Activated CD4-positive, alpha-beta T cell treated with anti-CD3 and anti-CD28 coated beads, Interleukin-2, amount 50 U/mL, for 24 hours (primary cell): ENCODE measurements at places on chromosomes 13 and 19.

GRCh38 chr13:30294004-30294403 is 13.3 kb downstream of the KATNAL1 start:
- no peak for DNase-seq

GRCh38 chr19:35205733-35206323 is 22.7 kb downstream of the FAM187B start:
- no peak for DNase-seq

DNA sequence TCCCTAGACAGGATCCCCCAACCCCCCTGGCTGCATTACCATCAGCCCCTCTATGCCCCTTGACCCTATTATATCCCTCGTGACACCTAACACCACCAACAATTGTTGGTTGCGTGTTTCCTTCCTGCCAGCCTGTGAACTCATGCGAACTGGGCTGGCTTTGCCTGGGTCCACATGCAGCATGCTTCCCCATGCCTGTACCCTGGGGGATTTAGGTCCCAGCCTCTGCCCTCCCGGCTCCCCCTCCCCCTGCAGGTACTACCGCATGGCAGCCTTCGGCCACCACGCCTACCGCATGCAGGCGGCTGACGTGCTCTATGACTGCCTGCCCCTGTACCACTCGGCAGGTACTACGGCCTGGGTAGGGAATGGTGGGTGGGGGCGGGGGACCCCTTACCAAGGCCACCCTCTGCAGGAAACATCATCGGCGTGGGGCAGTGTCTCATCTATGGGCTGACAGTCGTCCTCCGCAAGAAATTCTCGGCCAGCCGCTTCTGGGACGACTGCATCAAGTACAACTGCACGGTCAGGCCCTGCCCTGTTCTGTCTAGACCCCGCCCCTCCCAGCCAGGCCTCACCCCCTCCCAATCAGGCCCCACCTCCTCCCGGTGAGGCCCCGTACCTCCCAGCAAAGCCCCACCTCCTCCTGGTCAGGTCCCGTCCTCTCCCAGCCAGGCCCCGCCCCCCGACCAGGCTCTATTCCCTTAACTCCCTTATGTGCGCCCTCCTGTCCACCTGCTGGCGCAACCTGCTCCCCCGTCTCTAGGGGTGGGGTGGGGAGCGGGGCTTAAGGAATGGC is 18.5 kb downstream of the SLC27A1 start:
- peak; percentile 42 for DNase-seq

GRCh38 chr13:44649834-44650233 is 73.7 kb upstream of the TSC22D1 start:
- DNase-seq = no peak

- no peak for DNase-seq
Measured at GRCh38 chr13:33727297-33728083, 90.5 kb upstream of the RFC3 start.

GRCh38 chr19:341386-342127 is 3.0 kb downstream of the MIER2 start:
- no peak for DNase-seq

GRCh38 chr19:32828643-32829344 is 40.8 kb downstream of the SLC7A9 start:
- DNase-seq = no peak

- DNase-seq = no peak
Measured at GRCh38 chr13:27570906-27571305, 49.4 kb downstream of the LNX2 start.

GRCh38 chr13:99749271-99750019 is 222.1 kb downstream of the ZIC5 start:
- DNase-seq = no peak

GRCh38 chr13:98207416-98207815 is 30.3 kb upstream of the RNF113B start:
- DNase-seq = no peak

GRCh38 chr13:49739498-49740187 is 48.4 kb upstream of the EBPL start:
- DNase-seq = no peak

DNA sequence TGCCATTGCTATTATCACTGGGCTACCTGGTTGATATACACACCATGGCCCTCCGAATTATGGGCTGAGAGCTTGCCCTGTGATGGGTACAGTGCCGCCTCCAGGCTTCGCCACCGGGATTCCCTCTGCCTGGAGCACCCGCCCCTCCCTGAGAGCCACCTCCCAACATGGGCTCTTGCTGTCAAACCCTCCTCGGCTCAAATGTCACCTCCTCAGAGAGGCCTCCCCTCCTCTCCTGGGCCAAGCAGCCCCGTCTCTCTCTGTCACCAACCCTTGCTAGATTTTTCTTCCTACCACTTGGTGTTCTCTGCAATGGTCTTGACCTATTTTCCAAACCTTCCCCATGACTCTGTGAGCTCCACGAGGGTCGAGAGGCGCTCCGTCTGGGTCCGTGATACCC is 12.2 kb upstream of the TLE2 start:
- no peak for DNase-seq

GRCh38 chr13:99085808-99086266 is 108.0 kb upstream of the DOCK9 start:
- no peak for DNase-seq

- no peak for DNase-seq
Measured at GRCh38 chr19:14473978-14474578, 1.1 kb downstream of the PTGER1 start.

- DNase-seq = no peak
Measured at GRCh38 chr19:49447485-49448431, 3.9 kb downstream of the PIH1D1 start.

DNA sequence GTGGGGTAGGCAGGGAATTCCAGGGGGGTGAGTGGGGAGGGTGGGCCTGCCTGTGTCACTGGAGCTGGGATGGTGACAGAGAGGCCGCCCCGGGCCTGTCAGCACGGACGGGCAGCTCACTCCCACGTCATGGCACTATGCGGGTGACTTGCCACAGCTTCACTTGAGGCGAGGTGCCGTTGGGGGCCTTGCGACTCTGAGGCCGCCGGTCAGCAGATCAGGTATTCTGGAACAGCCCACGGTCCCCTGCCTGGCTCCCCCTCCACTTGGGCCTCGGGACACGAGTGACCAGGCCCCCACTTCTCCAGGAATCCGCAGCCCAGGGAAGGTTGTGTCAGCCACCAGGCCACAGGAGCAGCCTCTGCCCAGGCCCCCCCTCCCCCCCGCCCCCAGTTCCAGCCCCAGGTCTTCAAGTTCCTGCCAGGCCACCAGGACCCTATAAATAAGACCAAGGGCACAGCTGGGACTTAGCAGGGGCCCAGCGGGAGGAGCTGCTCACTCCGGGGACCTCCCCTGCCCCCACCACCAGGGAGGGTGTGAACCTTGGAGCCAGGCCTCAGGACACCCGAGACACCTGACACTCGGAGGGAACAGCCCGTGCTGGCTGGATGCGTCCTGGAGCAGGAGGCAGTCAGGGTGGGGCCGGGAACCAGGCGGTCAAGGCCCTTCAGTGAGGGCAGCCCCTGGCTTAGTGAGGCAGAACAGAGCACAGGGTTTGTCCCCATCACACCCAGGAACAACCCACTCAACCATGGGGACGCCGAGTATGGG is 2.7 kb upstream of the MIDN start:
- DNase-seq = no peak

DNA sequence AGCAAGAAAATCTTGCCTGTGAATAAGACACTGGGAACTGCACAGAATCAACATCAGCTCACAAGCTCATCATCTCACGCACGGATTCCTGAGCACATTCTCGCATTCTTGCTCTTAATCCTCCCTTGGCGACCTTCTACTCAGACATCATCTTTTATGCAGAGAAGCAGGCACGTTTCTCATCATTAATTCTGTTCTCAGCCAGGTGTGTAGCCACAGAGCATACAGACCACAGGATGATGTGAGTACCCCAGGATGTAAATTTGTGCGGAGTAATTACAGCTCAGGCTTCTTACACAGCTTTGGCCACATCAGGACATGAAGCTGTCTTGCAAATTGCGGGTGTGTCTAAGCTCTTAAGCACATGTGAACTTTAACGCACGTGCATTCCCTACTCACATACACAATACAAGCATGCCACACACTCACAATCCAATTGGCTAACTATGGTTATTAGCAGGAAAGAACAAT is 36.5 kb upstream of the SACS start:
- DNase-seq = no peak

- no peak for DNase-seq
Measured at GRCh38 chr19:41699231-41699967, 9.0 kb upstream of the CEACAM5 start.

- DNase-seq = no peak
Measured at GRCh38 chr19:30780032-30780431, 407.8 kb downstream of the ZNF536 start.

DNA sequence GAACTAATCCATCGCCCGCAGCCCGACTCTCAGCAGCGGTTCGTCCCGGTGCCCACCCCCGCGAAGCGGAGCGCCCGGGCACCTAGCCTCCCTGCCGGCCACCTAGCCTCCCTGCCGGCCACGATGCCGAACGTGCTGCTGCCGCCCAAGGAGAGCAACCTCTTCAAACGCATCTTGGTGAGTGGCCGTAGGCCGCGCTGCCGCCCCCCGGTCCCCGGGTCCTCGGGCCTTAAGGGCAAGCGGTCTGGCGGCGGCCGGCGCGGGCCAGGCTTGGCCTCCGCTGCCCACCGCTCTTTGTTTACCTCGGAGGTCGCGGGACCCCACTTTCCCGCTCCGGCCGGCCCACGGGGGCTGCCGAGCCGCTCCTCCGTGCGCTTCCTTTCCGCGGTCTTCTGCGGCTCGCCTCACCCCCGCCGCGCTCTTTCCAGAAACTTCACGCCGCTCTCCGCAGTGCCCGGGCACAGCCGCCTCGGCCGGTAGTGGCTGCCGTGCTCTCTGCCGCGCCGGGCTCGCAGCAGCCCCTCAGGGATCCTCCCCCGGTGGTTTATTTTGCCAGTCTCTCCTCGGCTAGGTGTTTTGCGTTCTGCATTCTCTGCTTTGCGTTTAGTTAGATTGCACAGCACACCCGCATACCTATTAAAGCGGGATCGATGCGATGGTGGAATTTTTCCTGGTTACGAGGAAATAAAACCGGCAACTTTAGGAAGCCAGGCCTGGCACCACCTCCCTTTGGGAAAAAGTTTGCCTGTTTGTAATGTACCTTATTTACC is 524 bp downstream of the NAA16 start:
- DNase-seq = peak; percentile 10

- DNase-seq = no peak
Measured at GRCh38 chr19:32324631-32325285, 20.7 kb upstream of the ZNF507 start.

GRCh38 chr19:23283925-23284324 is 33.7 kb upstream of the ZNF724 start:
- peak; percentile 46 for DNase-seq

- peak; percentile 49 for DNase-seq
Measured at GRCh38 chr19:4066682-4067395, at the start of gene ZBTB7A. TSS of gene ZBTB7A (minus strand) at chr19:4066899. CDS start at chr19:4055232, 11,667 bp downstream.

DNA sequence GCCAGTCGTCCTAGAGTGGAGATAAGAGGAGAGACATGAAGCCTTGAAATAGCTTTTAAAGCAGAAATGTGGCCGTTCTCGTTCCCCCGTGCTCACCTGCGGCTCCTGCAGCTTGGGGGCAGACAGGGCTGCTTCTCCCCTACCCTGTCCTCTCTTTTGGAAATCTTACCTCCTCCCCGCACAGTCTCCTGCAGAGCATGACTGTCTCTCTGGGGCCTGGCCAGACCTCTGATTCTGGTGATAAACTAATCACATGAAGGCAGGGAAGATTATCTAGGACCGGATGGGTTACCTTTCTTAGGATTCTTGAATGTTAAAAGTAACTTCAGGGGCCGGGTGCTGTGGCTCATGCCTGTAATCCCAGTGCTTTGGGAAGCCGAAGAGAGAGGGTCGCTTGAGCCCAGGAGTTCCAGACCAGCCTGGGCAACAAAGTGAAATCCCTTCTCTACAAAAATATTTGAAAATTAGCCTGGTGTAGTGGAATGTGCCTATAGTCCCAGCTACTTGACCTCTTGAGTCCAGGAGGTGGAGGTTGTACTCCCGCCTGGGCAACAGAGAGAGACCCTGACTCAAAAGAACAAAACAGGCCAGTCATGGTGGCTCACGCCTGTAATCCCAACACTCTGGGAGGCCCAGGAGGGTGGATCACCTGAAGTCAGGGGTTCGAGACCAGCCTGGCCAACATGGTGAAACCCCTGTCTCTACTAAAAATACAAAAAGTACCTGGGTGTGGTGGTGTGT is 8.1 kb downstream of the CEBPA start:
- no peak for DNase-seq

- no peak for DNase-seq
Measured at GRCh38 chr19:3506384-3507340, 551 bp downstream of the FZR1 start.

- DNase-seq = no peak
Measured at GRCh38 chr19:40805258-40805868, 6.4 kb downstream of the EGLN2 start.

GRCh38 chr13:38303816-38304320 is 45.8 kb upstream of the UFM1 start:
- DNase-seq = no peak

DNA sequence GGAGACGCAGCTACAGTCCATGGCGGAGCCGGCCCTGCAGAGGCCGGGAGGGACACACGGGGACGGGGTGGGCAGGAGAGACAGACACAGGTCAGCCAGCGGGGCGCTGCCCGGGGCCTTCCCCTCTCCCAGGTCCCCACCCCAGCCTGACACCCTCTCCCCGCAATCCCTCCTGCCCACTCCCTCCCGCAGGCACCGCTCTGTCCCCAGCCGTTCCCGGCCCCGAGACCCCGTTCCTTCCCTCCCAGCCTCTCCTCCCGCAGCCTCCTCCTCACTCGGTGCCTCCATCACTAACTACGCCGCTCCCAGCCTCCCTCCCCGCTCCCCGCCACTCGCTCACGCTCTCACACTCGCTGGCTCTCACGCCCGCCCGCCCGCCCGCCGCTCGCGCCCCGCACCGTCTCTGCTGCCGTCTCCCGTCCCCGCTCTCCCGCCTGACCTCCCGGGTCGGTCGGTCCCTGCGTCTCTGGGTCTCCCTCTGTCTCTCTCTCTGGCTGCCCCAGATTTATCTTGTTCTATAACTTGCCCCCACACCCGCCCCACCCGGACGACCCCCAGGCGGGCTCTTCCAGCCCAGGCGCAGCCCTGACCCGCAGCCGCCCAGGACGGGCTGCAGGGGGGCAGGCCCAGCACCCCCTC is 15.2 kb downstream of the ERFL start:
- DNase-seq = no peak

- DNase-seq = no peak
Measured at GRCh38 chr13:98014766-98015165, 61.3 kb downstream of the IPO5 start.

- DNase-seq = no peak
Measured at GRCh38 chr19:1935484-1936208, 5.3 kb upstream of the CSNK1G2 start.
